ENCODE measurements at places on chromosomes 7 and 10.

GRCh38 chr7:54839575-54840213 lies 80.7 kb upstream of the SEC61G start:
- DNase-seq, result peak; percentile 45

- no peak for DNase-seq
Observed at GRCh38 chr10:60521974-60522405, 132.3 kb upstream of the ANK3 start.

GRCh38 chr7:151366880-151367222 lies 25.2 kb downstream of the NUB1 start:
- DNase-seq, result no peak

GRCh38 chr10:8776926-8777622 lies 722.6 kb downstream of the GATA3 start:
- DNase-seq, result no peak

DNA sequence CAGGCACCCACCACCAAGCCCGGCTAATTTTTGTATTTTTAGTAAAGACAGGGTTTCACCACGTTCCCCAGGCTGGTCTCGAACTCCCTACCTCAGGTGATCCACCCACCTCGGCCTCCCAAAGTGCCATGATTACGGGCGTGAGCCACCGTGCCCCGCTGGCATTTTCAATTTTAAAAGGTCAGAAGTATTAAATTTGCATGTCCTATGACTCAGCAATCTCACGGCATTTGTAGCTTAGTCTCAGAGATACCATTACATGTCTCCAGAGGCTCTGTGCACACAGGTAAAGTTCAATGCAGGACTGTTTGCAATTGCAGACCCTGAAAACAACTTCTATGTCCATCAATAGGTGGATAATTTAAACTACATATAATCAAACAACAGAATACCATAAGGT lies 99.2 kb downstream of the DLG5 start:
- no peak for DNase-seq

DNA sequence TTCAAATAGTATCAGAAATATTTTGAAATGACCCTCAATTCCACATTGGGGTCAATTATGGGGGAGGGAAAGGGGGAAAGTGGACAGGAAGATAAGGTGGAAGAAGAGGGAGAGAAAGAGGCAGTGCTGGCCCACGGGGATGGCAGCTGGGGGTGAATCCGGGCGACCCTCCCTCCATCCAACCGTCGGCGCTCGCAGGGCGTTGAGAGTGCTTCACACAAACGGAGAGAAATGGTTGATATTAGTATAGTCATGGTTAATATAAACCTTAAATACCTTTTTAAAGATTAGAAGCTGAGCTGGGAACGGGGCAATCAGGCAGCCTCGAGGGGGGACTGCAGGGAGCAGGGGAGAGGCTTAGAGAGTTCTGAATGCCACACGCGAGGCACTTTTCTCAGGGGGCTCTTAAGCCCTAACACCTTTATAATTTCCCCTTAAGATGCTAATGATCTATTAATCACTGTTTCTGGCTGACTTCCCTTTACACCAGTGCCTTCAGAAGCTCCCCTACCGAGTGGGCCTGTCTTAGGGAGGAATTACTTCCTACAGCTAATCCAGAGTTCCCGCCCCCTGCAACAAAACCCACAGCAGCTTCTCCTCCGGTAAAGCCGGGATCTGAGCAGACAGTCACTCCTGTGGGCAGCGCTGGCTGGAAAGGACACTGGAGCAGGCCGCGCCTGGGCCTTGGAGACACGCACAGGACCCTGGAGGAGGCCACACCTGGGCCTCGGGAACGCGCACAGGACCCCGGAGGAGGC lies 39.5 kb downstream of the PRKAG2 start:
- no peak for DNase-seq

- DNase-seq, result no peak
Observed at GRCh38 chr10:16986406-16987205, 143.0 kb downstream of the CUBN start.

GRCh38 chr7:77985974-77986339 lies 187.4 kb downstream of the PHTF2 start:
- no peak for DNase-seq

GRCh38 chr7:18939771-18940592 lies 177.5 kb downstream of the TWIST1 start:
- no peak for DNase-seq

- no peak for DNase-seq
Observed at GRCh38 chr7:78071491-78072200, 273.1 kb downstream of the PHTF2 start.

DNA sequence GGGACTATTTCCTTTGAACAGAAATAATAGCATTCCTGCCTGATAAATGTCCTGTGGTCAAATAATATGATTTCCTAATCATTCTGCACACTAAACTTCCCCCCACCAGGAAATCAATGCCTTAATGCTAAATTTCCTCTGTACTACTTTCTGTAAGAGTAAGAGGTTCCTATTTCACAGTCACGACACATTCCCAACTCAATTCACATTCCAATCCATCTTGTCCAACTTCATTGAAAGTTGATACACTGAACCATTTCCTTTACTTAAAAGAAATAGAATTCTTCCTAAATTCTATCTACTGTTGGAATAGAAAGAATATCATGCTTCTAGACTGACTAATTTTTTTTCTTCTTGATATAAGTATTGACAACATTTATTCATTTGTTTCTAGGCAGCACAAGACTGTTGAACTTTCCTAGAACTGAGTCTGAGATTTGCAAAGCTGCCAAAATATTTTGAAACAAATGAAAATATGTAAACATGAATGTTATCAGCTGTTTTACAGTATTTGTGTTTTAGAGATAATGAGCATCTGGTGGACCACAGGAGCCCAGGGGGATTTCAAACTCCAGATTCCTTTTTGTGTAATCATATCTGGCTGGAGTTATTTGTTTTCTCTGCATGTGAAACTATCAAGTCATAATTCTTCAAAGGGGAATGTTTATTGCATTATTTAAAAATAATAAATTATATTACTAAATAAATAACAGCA lies 121.5 kb downstream of the TPST1 start:
- DNase-seq, result no peak

GRCh38 chr7:83149466-83149865 lies 13.2 kb downstream of the PCLO start:
- DNase-seq, result no peak

- no peak for DNase-seq
Observed at GRCh38 chr7:107130487-107131220, 38.1 kb upstream of the HBP1 start.

DNA sequence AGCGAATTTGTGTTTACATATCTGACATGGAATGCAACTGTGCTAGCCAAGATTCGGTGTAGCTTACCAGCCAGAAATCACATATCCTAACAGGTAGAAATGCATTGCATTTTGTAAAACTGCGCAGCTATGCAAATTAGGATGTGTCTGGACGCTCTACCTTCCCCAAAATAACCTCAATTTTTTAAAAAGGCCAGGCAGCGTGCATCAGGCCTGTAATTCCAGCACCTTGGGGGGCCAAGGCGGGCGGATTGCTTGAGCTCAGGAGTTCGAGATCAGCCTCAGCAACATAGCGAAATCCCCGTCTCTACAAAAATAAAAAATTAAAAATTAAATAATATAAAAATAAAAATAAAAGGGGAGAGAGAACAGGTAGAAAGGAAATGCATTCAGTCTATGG lies 305.0 kb downstream of the TYW1 start:
- no peak for DNase-seq

- DNase-seq, result no peak
Observed at GRCh38 chr10:97882142-97883091, 32.8 kb downstream of the GOLGA7B start.

GRCh38 chr10:61020420-61021158 lies 76.6 kb upstream of the RHOBTB1 start:
- DNase-seq, result no peak

DNA sequence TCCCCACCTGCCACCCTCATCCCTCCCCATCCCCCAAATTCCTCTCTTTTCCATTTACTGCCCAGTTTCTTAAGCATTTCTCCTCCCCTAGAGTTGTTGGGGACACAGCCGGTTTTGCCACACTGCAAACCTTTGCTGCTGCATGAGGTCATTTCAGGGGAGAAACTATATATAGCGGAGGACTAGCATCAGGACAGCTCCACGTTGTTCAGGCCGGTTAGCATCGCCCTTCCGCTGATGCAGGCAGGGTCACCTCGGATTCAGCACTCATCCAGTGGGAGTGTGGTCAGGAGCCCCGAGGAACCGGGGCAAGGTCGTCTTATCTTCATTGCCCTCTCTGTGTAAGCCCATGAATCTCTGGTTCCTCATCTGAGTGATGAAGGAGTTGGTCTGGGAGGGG lies 15.6 kb downstream of the UBTD1 start:
- DNase-seq, result no peak

DNA sequence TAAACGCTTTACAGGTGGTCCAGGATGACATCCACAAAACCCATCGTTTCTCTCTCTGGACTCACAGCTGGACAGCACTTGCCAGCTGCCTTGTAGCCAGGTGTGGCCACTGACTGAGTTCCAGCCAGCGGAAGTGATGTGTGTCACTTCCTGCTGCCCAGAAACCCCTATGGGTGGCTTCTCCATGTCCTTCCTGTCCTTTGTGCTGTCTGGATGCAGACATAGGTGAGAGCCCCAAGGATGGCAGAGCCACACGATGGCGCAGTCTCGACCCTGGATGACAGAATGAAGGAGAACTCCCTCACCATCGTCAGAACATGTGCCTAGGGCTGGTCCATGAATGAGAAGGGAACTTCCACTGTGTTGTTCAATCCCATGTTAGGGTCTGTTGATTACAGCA lies 22.1 kb downstream of the NMT2 start:
- DNase-seq, result no peak

DNA sequence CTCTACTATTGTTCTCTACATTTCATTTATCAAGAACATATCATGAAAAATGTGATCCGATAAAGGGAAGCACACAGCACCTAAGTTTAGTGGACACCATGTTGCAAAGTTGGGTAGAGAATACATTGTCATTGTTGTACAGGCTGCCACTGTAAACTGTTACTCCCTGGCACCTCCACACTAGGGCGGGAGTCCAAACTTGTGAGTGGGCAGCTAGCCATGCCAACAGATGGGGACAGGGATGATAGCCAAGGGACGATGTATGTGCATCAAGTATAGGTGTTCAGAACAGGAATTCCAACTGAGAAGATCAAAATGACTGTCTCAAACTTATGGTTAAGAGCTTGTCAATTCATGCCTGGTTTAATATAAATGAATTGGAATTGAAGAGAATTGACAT lies 31.1 kb upstream of the COMMD3 start:
- no peak for DNase-seq

DNA sequence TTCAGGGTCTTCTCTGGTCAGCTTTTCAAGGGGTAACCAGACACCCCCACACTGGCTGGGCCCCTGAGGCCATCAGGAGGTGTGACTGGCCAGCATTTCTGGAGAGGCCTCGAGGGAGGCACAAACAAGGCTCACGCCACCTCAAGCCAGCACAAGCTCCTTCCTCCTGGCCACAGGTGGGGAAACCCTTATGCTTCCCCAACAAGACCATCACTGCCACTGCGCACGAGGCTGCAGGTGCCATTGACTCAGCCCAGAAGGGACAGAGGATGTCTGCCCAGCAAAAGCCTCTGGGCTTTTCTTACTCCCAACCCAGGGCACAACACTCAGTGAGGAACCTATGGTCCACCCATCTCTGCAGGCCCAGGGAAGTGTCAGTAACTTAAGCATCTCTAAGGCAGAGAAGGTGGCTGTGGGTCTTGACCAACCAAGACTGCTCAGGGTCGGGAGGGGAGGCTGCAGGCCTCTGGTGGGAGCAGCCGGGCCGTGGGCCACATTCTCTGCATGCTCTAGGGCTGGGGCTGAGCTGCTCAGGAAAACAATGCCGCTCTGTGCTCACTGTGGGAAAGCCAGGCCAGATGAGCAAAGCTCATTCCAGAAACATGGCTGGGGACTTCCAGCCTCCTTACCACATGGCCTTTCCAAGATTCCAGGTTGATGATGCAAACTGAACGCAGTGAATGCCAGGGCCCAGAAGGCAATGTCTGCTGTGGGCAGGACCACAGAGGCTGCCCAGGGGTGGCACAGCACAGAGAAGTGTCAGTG lies 24.2 kb upstream of the RASSF4 start:
- DNase-seq, result peak; percentile 13

- DNase-seq, result no peak
Observed at GRCh38 chr10:132684164-132684891, 101.6 kb downstream of the NKX6-2 start.

DNA sequence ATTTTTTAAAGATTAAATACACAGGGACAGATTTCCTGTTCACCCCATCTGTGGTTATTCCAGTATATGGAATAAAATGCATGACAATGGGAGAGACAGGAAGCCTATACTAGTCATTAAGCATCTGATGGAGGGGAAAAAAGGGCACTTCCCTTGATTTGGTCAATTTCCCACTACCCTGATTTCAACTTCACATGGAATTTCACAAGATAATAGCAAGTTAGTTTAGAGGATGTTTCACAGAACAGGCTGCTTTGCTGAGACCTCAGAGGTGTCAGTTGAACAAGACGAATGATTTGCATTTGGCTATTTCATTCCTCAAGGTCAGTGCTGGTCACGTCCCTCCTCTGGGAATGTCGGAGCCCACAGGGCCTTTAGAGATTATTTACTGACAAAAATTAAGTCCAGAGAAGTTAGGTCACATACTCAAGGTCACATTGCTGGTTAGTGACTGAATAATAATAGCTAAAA lies 4.7 kb upstream of the ITPRIP start:
- DNase-seq, result no peak

DNA sequence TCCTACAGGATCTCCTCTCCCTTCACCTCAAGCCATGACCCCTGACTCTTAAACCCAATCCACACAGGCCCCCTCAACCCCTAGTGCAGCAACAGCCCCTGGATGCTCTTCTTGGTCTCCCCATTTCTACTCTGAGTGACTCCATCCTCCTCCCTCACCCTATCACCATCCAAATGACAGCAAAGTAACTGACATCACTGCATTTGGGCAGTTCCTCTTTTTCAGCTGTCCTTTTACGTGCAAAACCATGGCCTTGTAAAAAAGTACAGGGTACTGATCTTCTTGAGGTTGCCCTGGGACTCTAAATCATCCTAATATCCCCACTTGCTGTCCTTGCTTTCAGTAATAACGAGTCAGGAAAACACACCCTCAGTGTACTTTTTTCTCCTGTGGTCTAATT lies 454.9 kb downstream of the ADRA2A start:
- DNase-seq, result no peak

DNA sequence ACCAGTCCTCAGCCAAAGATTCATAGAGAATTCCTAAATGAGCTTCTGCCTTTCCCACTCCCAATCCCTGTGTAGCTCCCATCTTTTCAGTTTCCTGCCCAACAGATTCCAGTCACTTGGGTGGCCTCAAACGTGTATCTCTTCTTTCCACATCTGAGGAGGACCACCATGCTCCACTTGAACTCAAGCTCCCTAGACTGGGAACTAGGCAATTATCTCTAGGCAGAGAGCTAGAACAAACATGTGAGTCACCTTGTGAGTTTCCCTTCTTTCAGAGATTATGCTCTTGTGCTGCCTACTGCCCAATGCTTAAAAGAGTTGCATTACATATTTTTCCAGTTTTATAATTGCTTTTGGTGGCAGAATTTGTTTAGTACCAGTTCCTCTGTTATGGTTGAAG lies 178.0 kb downstream of the MDFIC start:
- DNase-seq, result no peak

All from liver (tissue), 10 donors.